ENCODE measurements at places on chromosomes 16 and 17. TPM values are rescaled to one million over a fixed set of nuclear protein-coding genes. Genes with fewer than 3 reads are reported as not detected.

ZFP3 gene
- 8.6 TPM for total RNA-seq

GP1BA gene
- total RNA-seq: not detected

PKMYT1 gene
- not detected for total RNA-seq

CORO1A gene
- 21.2 TPM for total RNA-seq

DNA sequence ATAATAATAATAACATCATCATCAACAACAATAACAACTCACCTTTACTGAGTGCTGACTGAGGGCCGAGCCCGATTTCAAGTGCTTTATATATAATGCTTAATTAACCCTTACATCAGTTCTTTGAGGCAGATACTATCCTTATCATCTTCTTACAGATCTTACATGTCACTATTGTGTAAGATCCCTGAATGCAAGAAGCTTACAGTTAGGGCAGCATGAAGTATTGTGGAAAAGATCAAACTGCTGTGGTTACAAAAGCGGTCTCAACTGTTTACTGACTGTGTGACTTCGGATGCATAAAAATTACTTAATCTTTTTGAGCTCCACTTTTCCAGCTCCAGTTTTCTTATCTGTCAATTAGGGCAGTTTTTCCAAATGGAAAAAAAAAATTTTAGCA lies 3.3 kb downstream of the VAT1 start:
- DNase-seq: no peak

GRCh38 chr17:13864521-13864920 lies 204.8 kb upstream of the COX10 start:
- no peak for DNase-seq

DNA sequence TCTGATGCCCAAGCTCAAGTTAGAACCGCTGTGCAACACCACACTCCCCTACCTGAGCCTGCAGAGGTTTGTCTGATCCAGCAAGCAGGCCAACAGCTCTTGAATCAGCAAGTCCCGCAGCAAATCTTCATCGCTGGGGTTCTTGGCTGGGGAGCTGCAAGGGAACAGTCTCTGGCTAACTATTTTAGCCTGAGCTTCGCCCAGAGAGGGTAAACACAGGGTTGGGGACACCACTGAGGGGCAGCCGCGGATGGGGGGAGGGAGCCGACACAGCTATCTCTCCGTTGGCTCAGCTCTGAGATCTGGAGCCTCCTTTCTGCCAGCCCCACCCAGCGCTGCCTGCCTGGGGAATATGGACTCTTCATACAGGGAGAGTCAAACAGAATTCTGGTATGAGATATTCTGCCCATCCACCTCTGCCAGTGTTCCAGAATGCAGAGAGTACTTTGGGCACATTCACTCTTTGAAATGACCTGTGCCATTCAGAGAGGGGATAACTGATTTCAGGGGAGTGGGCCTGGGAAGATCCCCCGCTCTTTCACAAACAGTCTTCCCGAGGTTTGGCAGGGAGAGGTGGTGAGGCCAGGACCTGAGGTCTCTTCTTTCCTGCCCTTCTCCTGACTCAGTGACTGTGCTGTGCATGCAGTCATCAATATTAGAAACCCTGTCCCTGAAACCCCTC lies 7.4 kb downstream of the GIP start:
- no peak for DNase-seq

GRCh38 chr16:14400285-14400977 lies 229.6 kb downstream of the PARN start:
- DNase-seq: no peak

DNA sequence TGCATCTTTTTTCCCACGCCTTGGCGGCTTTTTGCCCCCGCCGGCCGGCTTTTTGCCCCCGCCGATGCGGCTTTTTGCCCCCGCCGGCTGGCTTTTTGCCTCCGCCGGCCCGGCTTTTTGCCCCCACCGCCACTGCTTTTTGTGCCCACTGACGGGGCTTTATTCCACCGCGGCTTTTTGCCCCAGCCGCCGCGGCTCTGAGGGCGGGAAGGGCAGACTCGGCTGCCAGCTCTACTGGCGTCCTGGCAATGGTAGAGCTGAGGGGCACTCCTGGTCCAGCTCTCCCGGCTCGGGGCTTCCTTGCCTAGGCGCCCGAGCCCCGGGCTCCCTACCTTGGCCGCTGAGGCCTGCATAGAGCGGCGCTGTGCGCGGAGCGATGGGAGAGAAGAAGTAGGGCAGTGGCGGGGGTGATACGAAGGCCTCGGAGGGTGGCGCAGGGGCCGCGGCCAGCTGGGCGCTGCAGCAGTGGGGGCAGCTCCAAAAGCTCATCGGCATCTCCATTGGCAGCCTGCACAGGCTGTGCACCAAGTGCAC lies 591.4 kb downstream of the TP53TG3F start:
- DNase-seq: no peak

GRCh38 chr17:28487881-28488532 lies 14.6 kb downstream of the SLC13A2 start:
- no peak for DNase-seq

GRCh38 chr17:13736916-13737315 lies 135.2 kb upstream of the HS3ST3A1 start:
- no peak for DNase-seq

DNA sequence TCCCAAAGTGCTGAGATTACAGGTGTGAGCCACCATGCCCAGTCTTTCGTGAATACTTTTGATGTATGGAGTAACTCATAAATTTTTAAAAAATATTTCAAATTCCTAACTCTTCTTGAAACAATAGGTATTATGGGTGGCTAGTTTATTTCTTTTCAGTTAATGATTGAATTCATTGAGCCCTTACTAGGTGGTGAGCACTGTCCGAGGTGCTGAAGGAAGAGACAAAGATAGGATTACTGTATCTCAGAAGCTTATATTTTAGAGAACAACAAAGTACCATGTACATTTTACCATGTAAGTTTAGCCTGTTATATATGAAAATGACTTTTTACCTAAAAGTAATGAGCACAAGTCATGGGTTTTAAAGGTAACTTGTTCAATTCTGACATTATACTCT lies 418.3 kb downstream of the NPIPA7 start:
- DNase-seq: no peak

GRCh38 chr16:89607937-89608740 lies 5.3 kb upstream of the DPEP1 start:
- no peak for DNase-seq

DNA sequence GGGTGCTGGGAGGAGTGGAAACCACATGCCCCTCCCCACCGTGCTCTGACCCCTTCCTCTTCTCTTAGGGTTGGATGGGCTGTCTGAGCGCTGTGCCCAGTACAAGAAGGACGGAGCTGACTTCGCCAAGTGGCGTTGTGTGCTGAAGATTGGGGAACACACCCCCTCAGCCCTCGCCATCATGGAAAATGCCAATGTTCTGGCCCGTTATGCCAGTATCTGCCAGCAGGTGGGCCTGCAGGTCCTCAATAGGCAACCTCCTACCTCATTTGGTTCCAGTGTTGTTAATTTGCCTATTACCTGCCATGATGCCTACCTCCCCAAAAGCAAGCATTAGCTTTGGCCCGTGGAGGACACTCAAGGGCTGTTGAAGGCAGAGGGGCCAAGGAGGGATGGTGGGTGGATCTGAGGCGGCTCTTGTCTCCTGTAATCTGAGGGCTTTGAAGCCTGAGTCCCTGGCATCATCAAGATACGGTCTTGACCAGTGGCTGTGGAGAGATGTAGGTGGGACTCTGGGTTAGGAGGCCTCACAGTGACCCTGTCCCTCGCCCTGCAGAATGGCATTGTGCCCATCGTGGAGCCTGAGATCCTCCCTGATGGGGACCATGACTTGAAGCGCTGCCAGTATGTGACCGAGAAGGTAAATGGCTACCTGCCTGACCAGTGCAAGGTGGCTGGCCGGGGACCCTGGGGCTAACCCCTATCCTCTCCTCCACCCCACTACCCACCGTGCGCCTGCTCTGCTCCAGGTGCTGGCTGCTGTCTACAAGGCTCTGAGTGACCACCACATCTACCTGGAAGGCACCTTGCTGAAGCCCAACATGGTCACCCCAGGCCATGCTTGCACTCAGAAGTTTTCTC lies 3.4 kb downstream of the ALDOA start:
- no peak for DNase-seq

GRCh38 chr16:85387171-85387507 lies 226.0 kb upstream of the GSE1 start:
- no peak for DNase-seq

DNA sequence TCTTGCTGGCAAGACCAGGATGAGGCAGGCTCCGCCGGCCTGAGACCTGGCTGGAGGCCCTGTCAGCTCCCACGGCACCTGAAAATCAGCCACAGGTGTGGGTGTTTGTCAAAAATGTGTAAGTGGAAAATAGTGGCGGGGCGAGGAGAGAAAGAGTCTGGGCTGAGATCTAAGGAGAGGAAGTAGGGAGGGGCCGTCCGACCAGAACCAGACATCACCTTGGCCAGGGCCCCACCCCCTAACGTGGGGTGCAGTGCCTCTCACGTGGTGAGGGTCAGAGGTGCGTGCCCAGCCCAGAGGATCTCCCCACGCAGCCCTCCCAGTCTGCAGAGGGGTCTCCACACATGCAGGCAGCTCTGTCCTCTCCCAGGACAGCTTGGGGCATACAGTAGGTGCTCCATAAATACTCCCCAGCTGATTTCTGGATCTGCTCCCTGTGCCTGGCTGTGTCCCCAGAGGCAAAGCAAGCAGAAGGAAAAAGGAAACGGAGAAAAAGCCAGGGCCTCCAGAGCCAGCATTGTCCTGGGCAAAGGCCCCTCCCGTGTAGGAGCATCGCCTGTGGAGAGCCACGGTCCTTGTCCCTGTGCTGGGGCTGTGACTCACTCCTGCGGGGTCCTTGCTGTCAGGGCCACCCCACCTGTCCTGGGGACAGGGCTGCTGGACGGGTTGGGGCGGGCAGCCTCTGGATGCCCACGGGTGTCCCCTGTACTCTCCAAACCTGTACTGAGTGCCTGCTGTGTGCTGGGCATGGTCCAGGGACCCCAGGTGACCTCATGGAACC lies 16.7 kb downstream of the ZFPM1 start:
- no peak for DNase-seq

DNA sequence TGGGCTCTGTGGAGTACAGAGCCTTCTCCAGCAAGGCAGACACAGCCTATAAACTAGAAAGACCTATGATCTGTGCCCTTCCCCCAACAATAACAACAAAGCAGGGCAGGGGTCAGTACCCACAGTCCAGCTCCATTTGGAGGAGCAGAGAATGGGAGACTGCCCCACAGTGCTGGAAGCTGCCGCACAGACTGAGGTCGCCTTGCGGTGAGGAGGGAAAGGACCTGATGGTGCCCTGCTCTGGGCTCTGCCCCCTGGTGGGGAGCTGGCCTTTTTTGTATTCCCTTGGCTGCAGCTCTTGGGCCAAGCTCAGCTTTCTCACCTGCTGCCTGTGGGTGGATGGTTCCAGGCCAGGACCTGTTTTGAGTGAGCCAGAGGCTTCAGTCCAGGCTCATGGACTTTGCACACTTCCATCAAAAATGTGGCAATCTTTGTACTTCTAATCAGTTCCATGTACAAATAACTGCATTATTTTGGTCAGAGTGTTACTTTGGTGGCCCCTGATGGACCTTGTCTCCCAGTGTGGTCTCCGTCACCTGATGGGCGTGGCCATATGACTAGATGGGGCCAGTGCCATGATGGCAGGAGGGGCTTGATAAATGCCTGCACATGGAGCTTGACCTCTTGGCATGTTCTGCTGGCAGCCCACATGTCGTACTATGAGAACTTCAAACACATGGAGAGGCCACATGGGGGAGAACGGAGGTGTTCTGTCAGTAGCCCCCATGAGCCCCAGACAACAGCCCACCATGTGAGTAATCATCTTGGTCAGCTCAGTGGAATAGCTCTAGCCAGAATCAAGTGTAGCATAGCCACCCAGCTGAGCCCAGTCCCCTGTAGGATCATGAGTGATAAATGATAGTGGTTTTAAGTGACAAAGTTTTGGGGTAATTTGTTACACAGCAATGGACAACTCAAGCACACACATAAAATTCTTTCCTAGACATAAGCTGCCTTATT lies 24.2 kb downstream of the B9D1 start:
- DNase-seq: no peak

- DNase-seq: no peak
These were observed 259.8 kb downstream of the C16orf95 start for GRCh38 chr16:87057211-87057881.

Data from uterus (tissue), 4 donors.